ENCODE measurements at places on chromosomes 6 and 20.

DNA sequence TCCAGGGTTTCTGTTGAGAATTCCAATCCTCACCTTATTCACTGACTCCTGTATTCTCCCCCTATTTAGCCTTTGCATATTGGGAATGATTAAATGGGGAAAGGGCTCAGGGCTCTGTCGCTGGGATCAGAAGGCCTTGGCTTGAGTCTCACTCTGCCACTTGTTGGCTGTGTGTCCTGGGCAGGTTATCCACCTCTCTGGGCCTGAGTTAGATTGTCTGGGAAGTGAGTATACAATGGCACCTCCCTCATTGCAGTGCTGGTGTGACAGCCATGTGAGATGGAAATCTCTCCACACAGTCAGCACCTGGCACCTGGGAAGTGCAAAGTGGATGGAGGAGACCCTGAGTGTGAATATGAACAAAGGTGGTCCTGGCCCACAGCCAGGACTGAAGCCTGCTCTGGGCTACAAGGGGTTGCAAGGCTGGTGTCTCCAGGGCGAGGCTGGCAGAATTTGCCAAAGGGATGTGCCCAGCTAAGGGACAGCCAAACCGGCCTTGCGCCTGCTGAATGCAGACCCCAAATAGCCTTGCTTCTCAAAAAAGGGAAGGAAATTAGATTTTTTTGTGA, 200.0 kb upstream of the PMEPA1 start:
- DNase-seq, result no peak

DNA sequence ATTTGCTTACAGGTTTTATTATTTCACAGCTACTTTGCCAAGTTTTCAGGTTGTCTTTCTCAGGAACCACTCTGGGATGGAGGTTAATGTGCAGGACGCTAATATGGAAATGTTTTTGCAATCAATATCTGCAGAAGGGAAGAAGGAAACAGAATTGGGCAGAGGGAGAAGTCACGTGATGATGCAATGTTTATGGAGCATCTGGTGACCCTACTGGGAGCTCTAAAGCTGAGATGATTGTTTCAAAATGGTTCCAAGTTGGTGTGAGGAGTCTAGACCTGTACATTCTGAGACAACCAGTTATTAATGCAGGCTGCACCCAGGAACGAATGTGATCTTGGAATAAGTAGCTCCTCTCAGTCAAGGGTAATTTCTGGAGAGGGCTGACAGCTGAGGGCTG, 905.4 kb upstream of the FLRT3 start:
- no peak for DNase-seq

- DNase-seq, result no peak
Observed at GRCh38 chr6:56864171-56864616, 90.7 kb upstream of the BEND6 start.

- DNase-seq, result no peak
Observed at GRCh38 chr20:33316343-33316742, 33.3 kb downstream of the BPIFB1 start.

DNA sequence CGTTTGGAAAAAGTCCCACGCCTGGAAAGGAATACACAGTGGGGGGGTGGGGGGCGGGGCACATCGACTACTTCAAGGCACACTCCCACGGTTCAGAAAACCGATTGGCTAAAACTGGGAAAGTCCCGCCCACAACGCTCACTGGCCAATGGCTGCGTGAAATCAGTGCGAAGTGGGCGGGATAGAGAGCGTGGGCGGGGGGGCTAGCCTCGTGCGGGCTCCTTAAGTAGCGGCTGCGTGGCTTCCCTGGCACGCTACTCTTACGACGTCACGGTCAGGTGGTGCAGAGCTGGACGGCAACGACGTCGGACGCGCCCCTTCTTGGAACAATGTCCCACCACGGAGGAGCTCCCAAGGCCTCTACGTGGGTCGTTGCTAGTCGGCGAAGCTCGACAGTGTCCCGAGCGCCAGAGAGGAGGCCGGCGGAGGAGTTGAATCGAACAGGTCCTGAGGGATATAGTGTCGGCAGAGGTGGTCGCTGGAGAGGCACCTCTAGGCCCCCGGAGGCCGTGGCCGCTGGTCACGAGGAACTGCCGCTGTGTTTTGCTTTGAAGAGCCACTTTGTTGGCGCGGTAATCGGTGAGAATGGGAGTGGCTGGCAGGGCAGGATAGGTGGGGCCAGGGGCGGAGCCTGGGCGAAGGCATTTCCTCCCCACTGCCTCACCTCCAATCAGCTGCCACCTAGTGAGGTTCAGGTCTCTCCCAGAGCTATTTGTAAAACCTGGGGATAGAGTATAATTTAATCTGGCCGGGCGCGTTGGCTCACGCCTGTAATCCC, at the start of gene DDX43:
TSS of gene DDX43 (plus strand) at position 252 of the 778 bp plus-strand sequence. CDS start at position 330, 78 bp downstream.
- DNase-seq, result peak; percentile 68

GRCh38 chr6:53299331-53300005, 49.3 kb downstream of the ELOVL5 start:
- DNase-seq, result no peak

DNA sequence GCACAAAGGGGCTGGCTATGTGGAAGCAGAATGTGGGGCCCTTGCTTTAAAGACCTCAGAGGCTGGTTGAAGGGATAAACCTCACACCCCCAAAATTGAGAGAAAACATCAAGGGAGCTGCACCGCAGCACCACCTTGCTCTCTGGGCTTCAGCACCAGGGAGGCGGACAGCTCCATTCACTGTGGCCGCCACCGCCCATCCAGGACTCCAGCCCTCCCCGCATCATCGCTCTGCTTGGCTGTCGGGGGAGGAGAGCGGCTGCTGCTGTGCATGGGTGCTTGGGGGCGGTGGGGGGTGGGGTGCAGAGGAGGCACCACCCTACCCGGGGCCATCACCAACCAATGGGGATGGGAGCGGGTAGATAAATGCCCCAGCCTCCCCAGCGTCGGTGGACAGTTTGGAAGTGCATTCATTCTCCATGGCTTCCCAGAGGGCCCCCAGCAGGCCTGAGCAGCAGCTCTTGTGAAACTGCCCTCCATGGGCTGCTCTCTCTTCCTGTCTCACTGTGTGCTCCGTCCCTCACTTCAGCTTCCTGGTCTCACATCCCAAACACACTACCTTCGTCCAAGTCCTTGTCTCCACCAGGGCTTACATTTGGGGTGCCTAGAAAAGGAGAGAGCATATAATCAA, 75.7 kb upstream of the BHLHE23 start:
- no peak for DNase-seq

DNA sequence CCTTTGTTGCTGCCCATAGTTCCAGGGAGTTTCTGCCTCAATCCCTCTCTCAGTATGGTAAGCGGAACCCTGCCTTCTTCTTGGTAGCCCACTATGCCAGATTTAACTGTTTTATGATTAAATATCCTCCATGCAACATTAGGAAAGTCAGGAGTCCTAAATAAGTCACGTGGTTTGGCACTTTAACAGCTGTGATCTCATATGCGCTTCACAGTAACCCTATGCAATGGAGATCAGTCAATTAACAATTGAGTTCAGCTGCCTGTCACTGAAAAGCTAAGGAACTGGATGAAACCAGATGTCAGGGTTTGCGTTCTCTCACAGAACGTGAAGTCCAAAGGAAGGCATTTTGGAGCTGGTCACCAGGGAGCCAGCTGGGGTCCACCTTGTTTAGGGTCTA, 81.6 kb downstream of the PSMB1 start:
- DNase-seq, result no peak

- no peak for DNase-seq
Observed at GRCh38 chr6:136191606-136192312, 58.4 kb downstream of the MTFR2 start.

DNA sequence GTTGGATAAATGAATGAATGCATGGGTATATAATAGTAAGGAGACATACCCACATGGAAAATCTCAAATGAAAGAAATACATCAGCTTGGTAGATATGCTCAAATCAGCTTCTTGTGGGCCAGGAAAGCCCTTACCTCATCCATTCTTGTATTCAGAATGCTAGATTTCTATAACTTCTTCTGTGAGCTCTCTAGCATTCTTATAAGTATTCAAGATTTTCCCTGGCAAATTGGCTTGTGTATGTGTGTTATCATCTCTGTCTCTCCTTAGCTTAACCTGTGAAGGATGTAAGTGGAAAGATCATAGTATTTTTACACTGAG, 100.8 kb downstream of the OR2B2 start:
- DNase-seq, result no peak

- no peak for DNase-seq
Observed at GRCh38 chr20:49466114-49466912, 16.2 kb downstream of the KCNB1 start.

GRCh38 chr6:159642481-159642880, 50.6 kb downstream of the SOD2 start:
- DNase-seq, result no peak

DNA sequence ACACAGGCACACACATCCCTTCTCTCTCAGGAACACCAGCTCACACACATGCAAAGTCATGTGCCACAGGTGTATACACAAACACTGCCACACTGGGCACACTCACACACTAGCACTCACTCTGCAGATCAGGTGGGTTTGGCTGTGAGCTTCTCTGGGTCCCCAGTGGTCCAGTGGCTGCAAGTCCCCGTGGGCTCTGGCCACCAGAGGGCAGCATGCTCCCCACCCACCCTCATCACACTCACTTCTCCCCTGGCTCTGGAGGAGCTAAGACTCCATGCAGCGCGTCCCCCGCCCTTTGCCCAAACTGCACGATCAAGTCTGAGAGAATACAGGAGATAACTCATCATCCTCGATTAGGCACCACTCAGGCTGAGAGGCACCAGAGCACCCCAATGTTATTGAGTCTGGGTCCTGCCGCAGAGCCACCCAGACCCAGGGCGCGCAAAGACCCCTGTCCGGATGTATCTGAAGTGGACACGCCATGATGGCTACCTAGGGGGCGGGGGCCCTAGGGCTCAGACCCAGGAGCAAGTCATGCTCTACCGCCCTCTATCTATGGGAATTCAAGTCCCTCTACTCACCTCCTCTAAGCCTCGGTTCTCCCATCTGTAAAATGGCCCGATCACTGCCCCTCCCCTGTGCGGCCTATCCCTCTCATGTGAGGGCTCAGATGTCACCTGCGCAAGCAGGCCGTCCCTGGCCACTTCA, 90.5 kb downstream of the GRM4 start:
- no peak for DNase-seq

DNA sequence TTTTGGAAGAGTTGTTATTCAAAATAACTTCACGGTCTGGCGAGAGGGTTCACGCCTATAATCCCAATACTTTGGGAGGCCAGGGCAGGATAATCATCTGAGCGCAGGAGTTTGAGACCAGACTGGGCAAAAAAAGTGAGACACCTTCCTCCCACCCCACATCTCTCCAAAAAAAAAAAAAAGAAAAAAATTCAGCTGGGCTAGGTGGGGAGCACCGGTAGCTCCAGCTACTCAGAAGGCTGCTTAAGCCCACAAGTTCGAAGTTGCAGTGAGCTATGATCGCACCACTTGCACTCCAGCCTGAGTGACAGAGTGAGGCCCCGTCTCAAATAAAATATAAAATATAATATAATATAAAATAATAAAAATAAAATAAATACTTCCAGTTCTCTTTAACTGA, 10.4 kb downstream of the OR2B2 start:
- DNase-seq, result no peak

DNA sequence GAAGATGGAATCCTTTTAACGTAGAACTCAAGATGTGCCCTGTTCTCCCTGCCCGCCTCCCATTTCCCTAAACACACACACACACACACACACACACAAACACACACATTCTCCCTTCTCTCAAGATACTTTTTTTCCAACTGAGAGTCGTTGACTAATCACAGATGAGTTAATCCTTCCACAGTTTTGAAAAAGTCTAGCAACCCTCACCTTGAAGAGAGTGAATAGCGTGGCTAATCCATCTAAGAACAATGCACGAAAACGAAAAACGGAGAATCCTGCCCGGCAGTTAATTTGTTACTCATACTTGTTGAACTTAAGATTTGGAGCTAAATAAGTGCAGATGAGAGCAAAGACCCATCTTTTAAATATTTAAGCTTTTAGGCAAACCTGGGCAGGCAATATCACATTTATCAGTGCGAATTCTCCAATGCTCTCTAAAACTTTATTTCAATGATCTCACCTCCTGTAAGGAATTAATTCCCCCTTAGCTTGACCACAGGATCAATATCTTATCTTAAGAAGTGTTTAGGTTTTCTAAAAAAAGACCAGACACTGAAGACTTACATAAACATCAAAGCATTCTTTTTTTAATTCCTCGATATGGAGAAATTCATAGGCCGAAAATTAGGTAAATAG, 1.1 kb downstream of the AGPAT4 start:
- no peak for DNase-seq

DNA sequence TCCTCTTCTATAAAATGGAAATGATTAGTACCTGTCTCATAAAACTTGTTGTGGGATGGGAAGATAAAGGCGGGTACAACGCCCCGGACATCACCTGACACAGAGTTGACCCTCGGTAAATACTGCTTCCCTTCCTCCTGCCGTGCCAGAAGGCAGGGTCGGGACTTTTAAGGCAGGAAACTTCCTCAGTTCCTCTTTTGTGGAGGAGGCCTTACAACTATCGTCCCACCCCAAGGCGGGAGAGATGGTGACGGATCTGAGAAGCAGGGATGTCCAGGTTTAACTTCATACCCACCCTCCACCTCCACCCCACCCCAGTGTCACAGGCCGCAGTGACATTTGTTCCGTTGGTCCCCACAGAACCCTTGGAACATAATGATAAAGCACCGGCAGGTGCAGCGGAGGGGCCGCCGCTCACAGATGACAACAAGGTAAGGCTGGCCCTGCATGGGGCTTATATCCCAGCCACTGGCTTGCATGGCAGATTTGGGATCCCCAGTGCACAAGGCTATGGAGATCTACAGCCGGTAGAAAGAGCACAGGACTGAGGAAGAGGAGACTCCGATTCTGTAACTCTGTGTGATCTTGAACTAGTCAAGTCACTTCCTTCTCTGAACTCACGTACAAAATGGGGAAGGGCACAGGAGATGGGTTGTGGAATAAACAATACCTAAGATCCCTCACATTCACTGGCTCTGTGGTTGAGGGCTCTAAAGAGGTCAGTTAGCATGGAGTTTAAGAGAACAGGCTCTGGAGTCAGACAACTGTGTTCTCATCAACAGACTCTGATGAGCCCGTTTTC, 764 bp downstream of the DNTTIP1 start:
- DNase-seq, result no peak

DNA sequence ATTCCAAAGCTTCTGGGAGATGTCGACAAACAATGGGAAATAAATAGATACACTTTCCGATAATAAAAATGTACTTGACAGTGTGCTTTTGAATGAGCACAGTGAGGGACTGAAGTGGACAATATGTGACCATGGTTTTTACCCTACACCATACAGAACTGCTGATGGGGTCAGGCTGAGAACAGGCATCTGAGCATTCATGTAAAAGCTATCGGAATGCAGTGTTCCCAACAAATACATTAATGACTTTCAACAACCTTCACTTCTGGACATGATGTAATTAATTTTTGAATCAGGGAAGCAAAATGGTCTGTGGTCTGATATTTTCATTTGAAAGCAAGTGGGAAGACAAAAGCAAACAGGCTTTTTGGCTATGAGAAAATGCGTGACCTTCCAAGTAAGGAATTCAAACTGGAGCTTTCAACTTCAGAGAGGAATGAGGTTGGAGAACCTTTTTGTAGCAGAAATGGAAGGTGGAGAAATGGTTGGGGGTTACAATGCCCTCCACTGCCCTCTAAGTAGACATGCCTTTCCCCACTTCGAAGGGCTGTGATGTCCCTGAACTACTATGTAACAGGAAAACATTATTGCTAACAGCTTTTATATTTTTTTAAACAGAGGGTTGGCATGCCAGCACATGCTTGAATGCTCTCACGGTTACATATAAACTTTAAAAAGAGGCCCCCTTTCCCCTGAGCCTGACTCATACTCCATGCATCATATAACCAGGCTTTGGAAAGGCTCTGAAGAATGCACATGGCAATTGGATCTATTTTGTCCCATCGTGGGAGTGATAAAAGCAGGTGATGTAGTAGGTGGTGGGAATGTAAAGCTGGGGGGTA, 203.5 kb upstream of the CITED2 start:
- no peak for DNase-seq

Data from NCI-H2081 treated with DMSO at 0.1 percent for 48 hours (cell line).